CD4-positive, alpha-beta T cell treated with Interferon gamma for 1 hour (primary cell): ENCODE measurements at places on chromosomes 2 and 18.

- no peak for DNase-seq
These were observed 756.1 kb upstream of the DDX18 start for GRCh38 chr2:117058366-117058765.

GRCh38 chr2:138086576-138086975 lies 122.3 kb downstream of the HNMT start:
- no peak for DNase-seq

DNA sequence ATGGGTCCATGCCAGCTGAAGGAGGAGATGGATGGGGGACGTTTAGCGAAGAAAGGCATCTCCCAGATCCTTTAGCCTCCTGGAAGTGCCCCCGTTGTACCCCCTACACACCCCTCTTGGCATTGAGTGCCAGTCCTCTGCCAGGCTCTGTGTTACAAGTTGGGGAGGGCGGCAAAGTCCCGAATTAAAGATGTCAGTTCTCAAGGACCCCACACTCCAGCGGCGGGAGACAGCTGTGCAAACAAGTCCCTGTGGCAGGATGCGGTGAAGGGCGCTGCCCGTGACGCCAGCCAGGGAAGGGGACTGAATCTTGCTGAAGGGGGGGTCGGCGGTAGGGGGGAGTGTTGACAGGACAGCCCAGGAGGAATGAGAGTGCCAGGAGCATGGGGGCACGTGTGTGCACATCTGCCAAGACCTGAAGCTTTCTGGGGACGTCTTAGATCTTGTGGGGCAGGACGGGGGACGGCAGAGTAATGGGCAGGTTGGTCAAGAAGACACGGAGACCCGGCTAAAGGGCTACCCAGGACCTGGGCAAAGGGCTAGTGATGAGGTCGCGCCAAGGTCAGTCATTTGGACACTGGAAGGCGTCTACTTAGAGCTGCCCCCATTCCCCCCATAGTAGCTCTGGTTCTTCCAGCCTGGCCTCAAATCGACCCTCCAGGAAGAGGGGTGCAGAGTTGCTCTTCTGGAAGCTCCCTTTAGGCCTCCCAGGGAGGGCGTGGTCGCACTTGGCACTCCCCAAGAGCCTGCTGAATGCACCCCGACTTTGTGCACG lies 2.8 kb upstream of the CTDSP1 start:
- DNase-seq, result peak; percentile 82

GRCh38 chr2:156427074-156427473 lies 9.1 kb upstream of the GPD2 start:
- DNase-seq, result no peak

- DNase-seq, result no peak
These were observed 58.8 kb downstream of the RNF144A start for GRCh38 chr2:6975988-6976387.

DNA sequence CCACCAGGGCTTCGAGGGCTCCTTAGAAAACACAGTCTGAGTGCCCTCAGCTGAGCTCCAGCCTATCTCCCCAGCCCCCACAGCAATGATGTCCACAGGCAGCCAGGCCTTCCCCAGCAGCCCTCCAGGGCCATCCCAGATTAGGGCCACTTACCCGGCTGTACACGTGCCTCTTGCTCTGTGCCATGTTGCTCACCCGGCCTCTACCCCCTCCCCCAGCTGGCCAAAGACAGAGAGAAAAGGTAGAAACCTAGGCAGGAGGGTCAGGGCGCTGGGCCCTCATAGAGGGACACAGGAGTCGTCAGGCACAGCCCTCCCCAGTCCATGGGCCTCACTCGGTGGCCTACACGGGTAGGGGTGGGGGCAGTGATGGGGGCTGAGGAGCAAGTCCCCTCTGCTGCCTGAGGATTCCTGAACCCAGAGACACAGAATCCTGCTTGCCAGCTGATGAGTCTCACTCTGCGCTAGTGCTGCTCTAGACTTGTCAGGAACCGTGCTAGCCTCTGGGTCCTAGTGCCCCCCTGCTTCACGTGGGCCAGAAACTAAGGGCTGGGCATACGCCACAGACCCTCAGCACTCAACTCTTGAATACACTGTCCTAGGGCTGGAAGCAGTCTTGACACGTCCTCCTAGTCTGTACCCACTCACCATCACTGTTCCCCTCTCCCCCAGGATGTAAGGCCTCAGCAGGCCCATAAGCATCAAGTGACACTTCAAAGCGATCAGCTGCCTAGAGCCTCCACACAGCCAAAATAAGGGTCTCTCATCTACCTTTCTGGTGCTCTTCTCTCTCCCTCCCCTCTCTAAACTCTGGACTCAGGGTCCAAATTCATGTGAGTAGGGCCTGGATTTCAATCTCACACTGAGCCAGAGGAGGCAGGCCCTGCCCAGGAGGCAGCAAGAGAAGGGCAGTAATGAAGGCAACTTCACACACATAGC lies at the start of gene DCTN1:
TSS of gene DCTN1 (minus strand) at position 461 of the 939 bp plus-strand sequence. CDS start at position 187, 274 bp downstream.
- no peak for DNase-seq

DNA sequence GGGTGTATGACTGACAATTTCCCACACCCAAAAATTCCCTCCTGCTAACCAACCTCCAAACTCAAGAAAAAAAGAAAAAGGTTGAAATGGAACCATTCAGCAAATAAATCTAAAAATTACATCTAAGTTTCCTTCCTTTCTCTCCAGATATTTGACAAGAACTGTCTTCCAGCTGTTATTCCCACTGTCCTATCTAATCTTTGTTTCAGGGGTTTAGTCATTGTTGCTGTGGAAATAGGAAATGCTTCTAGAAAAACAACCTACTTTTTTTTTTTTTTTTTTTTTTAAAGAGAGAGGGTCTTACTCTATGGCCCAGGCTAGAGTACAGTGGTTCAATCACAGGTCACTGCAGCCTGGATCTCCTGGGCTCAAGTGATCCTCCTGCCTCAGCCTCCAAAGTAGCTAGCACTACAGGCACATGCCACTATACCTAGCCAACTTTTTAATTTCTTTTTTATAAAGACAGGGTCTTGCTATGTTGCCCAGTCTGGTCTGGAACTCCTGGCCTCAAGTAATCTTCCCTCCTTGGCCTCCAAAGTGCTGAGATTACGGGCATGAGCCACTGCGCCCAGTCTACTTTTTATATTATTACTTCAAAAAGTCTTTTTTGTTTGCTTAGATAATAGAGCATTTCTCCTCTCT lies 88.1 kb downstream of the ITSN2 start:
- no peak for DNase-seq

DNA sequence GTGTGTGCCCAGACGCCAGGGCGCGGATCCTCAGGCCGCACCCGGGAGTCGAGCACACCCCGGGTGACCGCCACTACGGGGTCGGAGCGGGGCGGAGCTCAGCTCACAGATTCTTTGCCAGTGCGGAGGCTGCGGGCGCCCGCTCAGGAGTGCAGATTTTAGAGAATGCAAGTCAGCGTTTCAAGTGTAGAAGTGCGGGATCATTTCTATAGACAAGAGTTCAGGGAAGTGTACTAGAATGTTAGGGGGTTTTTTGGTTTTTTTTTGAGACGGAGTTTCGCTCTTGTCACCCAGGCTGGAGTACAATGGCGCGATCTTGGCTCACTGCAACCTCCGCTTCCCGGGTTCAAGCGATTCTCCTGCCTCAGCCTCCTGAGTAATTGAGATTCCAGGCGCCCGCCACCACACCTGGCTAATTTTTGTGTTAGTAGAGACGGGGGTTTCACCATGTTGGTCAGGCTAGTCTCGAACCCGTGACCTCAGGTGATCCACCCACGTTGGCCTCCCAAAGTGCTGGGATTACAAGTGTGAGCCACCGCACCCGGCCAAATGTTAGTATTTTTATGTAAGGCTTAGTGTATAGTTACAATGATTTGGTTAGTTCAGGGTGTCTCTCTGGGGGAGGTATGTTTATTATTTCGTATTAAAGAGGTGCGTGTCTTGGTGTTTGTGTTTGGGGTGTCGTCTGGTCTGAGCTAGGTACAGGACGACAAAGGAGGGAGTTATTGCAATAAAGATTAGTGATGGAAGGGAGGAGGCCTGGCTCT lies 619 bp upstream of the FAM168B start:
- DNase-seq, result no peak

DNA sequence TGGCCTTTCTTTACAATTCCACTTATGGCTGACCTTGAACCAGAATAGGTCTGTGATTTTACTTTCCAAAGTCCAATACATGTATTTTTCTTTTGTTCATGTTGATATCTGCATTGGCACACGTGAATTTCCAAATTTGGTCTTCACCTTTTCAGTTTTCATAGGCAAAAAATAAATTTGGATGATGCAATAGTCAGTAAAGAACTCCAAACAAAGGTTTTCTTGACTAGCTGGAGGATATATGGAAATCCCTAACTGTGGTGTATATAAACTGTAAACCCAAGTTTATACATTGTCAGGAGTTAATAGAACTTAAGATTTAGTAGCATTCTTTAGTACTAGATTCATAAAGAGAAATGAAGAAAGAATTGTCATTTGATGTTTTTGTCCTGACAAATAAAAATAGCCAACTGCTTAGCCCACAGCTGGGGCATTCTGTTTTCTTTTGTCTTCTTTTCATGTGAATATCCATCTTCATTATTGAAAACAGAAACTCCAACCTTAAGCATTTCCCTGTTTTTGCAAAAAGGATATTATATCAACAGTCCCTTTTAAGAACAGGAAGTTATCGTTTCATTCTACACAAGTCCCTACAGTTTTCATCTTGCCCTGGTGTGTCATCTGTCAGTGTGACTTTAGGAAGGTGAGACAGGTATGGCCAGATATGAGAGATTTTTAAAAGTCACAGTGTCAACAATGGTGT lies 132.9 kb downstream of the BCL2 start:
- no peak for DNase-seq

GRCh38 chr2:30366199-30366691 lies 80.8 kb upstream of the LCLAT1 start:
- no peak for DNase-seq

- no peak for DNase-seq
These were observed 9.8 kb downstream of the HNRNPLL start for GRCh38 chr2:38592951-38593350.

DNA sequence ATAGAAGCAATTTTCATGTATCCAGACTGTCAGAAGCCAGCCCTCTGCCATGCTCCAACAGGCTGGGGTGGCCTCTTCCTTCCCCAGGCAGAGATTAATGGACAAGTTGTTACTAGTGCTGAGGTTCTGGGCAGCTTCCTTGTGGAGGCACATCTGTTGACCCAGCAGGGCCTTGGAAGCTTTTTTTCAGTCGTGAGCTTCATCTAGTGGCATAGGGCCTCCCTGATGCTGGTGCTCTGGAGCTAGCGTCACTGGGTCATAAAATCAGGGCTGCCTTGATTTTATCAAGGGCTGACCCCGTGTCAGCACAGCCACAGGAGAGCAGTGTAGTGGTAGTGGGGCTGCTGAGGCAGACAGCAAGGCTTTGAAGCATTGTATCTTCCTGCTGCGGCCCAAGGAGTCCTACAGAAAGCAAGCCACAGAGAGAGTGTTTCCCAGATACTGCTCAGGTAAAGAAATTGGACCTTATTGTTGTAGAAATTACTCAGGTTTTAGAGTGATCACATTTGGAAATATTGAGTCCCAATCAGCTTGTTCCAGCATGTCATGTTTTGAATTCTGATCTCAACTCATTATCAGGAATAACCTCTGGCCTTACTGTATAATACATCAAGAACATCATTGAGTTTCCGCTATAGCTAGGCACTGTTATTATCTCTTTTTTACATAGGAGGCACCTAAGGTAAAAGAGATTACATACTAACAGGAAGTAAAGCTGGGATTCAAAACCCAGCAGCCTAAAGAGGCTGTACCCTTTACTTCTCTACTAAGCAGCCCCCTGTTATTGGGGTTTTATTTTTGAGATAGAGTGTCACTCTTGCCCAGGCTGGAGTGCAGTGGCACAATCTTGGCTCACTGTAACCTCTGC lies 92.3 kb upstream of the ALPP start:
- no peak for DNase-seq

DNA sequence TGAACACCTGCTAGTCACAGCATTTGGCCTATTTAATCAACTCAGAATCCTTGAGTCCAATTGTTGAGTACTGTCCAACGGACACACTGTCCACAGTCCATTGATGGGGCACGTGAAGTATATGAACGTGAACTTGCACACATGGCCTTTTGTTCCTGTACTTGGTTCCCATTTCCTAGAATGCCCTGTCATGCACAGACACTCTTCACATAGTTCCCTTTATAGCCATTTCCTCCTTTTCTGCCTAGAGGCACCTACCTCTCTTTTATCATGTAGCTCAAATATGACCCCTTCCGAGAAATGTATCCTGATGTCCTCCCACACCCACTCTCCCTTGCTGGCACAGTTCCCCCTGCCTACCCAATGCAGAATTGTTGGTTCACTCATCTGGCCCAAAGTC lies 8.7 kb upstream of the CRYGA start:
- peak; percentile 61 for DNase-seq

GRCh38 chr2:32484937-32485336 lies 128.1 kb downstream of the BIRC6 start:
- peak; percentile 41 for DNase-seq

DNA sequence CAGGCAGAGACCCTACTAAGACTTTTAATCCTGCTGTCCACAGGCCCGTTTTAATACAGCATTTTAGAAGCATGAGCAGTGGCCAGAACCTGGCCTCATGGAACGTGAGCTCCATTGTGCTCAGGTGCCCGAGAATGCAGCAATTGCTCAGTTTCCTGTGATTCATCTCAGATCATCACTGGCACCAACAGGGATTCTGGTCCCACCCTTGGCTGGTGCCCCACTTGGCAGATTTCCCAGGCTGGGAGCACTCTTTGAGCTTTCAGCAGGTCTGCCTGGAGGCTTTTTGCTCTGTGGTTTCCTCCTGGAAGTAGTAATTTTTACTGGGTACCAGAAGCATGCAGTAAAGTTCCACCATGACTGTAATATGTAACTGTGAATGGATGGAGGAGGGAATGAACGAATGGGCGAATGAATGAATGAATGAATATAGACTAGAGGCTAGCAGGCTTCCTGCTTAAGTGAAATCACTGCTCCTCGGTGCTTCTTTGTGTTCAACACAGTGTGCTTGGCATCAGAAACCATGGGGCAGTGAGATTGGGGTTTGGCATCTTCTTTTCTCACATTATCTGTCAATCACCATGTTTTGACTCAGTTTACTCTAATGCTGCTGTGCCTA lies 312.9 kb downstream of the PRKCE start:
- no peak for DNase-seq

DNA sequence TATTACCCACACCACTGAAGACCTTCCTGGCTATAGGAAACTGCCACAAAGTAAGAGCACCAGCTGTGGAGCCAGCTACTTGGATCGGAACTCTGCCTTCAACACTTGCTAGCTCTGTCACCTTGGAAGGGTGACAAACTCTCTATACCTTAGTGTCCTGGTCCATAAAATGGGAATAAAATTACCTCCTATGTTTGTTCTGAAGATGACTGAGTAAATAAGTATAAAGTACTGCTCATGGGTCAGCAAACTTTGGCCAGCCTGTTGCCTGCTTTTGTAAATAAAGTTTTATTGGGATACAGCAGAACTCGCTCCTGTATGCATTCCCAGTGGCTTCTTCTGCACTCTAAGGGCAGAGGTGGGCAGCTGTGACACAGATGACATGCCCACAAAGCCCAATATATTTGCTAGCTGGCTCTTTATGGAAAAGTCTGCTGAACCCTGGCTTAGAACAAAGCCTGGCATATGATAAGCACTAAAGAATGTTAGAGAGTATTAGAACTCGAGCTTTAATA lies 451.3 kb downstream of the TMEM182 start:
- DNase-seq, result no peak

GRCh38 chr2:138324068-138324771 lies 177.3 kb upstream of the SPOPL start:
- DNase-seq, result no peak

GRCh38 chr2:150379166-150379565 lies 108.3 kb downstream of the RND3 start:
- DNase-seq, result no peak
